ENCODE measurements at places on chromosomes 6 and 20.

GRCh38 chr6:158654498-158654897 is 4.6 kb downstream of the SYTL3 start:
- DNase-seq: no peak

- DNase-seq: no peak
Measured at GRCh38 chr6:166586424-166587156, at the start of gene RAMACL. TSS of gene RAMACL (minus strand) at chr6:166586678. CDS start at chr6:166586477, 201 bp downstream.

DNA sequence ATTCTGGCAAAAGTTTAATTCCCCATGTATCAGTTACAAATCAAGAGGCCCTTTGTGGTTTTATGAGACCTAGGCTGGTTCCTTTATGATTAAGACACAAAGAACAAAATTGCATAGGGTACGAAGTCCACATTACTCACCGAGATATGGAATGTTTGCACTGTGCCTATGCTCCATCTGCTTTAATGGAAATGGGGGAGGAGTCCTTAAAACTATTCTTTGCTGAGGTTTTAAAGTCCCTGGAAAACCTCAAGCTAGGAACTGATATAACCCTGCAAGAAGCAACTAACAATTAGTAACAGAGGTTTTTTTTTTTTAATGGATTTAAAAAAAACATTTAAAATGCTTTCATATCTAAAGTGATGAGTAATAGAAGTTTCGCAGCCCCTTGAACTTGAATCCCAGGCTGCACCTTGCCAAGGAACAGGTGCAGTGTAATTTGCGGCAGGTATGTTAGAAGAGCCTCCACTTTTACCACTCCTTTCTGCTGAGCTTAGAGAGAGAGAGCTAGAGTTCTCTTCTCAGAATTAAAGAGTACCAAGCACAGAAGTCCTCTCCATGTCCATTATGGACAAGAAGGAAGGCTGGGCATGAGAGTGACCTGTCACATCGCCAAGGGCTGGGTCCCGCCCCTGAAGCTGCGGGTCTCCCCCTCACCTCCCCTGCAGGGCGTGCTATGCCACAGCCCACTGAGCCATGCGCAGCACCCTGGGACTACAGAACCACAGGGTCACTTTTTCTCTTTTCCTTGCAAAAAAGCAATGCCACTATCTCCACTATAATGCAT is 2.3 kb downstream of the SERPINB1 start:
- no peak for DNase-seq

DNA sequence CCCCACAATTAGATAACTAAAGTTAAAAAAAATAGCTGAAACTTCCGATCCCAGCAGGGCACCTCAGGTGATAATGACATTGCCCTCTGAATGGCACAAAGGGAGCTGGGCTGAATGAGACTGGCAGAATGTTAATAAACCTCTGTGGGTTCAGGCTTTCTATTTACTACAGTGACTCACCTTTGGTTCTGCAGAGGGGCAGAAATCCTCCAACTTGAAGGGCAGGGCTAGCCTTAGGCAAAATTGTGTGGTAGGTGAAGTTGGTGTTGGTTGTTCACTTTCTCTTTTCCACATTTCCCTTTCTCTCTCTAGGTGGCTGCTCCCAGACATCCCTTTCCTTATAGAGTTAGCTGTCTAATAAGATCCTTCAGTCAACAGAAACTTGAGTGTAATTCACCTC is 625.2 kb downstream of the EPM2A start:
- DNase-seq: no peak

DNA sequence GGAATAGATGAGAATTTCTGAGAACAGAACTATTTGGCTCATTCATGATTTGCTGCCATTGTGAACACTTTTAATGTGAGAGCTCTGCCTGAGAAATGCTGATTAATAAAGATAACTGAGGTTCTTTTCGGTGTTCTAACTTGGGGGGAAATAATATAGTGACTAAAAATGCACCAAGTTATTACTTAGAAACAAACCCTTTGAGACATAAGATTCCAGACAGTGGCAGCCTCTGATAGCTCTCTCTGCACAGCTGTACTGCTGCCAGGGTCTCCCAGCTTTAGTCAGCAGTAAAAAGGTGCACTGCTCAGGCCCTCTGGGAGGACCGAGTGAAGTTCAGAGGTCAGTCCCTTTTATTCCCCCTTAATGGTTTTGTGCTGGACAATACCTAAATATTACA is 2.5 kb upstream of the PRDM1 start:
- no peak for DNase-seq

- no peak for DNase-seq
Measured at GRCh38 chr6:18268066-18268465, 3.7 kb upstream of the DEK start.

- no peak for DNase-seq
Measured at GRCh38 chr20:49885558-49886332, 29.6 kb downstream of the SPATA2 start.

DNA sequence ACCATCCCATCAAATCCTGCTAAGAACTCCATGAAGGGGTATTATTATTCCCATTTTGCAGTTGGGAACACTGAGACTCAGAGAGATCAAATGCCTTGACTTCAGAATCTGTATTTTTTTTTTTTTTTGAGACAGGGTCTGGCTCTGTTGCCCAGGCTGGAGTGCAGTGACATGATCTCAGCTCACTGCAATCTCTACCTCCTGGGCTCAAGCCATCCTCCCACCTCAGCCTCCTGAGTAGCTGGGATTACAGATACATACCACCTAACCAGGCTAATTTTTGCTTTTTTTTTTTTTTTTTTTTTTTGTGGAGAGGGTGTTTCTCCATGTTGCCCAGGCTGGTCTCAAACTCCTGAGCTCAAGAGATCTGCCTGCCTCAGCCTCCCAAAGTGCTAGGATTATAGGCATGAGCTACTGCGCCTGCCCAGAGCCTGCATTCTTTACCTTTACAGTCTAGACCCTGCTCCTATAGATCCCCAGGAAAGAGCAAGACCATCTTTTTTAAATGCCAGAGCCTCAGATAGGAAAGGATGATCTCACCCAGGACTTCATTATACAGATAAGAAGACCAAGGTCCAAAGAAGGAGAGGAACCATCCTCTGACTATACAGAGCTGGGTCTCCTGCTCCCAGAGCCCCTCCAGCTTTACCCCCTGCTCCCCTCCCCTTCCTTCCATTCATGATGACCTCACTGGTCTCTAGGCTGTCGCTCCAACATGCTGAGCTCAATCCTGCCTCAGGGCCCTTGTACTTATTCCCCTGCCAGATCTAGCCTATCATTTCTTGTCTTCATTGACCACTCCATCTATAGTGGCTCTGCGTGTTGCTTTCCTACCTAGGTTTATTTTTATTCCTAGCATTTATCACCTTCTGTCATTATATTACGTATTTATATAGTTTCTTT is 138.6 kb downstream of the CEBPB start:
- DNase-seq: no peak

- DNase-seq: no peak
Measured at GRCh38 chr6:105849746-105850145, 236.4 kb upstream of the PRDM1 start.

DNA sequence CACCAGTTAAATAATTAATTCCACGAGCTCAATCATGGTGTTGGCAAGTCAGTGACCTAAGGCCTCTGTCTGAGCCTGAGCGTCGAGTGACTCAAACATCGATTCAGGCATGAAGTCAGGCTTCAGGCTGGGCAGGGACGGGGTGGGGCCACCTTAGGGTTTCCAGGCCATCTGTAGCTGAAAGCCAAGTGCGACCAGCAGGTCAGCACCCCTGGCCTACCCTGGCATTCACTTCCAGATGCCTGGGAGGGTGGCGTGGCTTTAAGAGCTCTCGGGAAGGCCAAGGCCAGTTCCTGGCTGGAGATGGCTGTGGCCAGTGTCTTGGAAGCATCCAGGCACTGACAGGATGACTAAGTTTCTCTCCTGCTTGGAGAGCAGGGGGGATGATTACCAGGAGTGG is 113.4 kb downstream of the DACT2 start:
- DNase-seq: no peak

GRCh38 chr20:6513599-6513998 is 253.9 kb upstream of the BMP2 start:
- no peak for DNase-seq

DNA sequence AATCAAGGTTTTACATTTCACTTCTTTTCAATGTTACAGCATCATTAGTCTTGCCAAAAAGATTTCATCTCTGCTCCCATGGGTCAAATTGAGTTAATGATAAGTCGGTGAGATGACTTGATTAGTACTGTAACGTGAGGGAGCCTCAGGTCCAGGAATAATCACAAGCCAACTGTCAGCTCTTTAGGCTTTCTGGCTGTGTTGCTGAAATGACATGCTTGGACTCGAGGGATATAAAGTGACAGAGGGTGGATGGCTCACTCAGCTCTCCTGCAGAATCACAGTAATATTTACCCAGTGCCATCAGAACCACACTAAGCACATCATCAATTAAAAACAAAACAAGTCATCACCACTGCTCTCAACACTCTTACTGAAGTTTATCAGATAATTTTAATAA is 196.2 kb upstream of the THEMIS start:
- DNase-seq: no peak

DNA sequence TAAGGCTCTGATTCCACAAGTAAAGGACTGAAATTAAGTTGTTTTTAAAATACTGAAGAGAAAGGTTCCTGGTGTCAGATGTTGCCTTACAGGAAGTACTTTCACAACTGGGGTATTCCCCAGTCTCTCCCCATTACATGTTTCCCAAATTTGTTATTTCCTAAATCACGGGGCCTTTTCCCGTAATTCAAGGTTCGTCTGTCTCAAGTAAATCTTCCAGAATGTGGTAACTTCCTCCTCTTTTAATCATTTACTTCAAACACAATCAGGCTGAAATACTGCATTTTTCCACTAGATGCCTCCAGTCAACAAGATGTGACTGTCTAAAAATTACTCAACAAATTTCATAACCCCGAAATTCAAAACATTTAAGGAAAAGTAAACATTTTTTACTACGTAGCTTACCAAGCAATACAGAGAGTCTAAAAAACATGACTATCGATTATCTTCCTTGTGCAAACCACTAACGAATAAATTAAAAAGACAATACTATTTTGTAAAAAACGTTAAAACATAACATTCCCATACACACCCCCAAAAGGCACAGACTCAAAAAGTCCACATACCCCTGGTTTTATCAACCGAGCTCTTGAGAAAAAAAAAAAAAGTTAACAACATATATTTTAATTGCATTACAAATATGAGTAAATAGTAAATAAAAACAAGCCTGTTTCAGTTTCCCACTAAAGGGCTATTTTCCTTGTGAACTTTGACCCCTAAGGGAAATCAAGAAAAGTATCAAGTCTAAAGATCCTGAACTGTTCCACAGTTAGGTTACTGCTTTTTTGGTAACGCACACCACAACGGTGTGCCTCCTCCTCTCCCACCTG is 1.7 kb downstream of the SOD2 start:
- DNase-seq: no peak

DNA sequence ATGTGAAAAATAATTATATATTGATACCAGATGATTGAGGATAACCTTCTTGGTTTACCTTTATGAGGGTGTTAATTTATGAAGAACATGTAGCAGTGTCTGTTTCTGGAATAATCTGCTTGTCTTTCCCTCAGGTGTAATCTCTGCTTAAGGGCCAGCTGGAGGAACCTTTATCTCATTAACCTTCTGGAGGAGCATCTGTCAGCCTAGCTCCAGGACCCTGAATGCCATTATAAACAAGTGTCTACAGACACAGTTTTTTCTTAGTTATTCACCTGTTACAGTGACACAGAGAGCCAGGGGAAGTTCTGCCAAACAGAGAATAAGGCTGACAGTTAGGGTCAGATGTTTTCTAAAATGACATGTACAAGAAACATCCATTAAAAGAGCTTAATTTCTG is at the start of gene IMPG1:
Gene IMPG1 (minus strand): TSS at position 101 of the 400 bp plus-strand sequence. CDS start 174 bp downstream, outside the sequence.
- no peak for DNase-seq

- no peak for DNase-seq
Measured at GRCh38 chr6:7185561-7185960, 77.8 kb downstream of the RREB1 start.

DNA sequence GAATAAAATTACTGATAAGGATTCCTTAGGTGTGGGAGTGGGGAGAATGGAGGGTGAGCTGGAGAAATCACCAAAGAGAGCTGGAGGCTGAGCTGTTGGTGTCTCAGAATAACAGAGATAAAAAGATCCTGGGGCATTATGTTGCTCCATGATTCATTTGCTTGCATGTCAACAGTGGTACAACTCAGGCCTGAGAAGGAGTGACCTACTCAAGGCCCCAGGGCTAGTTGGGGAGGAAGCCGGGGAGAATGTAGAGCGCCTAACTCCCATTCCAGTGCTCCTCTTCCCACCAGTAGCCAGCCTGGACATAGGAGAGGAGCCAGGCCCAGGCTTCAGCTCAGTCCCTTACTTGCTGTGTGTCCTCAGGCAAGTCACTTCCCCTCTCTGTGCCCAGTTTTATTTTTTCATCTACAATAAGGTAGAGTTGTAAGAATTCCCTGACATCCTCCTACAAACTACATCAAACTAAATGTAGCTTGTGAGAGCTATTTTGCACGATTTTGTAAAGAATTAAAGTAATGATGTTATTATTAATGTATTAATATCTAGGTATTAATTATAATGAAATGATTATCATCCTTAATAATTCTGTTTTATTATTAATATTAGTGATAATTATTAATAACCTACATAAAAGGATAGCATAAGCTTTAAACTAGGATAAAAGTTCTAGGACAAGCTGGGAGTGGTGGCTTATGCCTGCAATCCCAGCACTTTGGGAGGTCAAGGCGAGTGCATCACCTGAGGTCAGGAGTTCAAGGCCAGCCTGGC is 250.9 kb upstream of the SULF2 start:
- DNase-seq: no peak

DNA sequence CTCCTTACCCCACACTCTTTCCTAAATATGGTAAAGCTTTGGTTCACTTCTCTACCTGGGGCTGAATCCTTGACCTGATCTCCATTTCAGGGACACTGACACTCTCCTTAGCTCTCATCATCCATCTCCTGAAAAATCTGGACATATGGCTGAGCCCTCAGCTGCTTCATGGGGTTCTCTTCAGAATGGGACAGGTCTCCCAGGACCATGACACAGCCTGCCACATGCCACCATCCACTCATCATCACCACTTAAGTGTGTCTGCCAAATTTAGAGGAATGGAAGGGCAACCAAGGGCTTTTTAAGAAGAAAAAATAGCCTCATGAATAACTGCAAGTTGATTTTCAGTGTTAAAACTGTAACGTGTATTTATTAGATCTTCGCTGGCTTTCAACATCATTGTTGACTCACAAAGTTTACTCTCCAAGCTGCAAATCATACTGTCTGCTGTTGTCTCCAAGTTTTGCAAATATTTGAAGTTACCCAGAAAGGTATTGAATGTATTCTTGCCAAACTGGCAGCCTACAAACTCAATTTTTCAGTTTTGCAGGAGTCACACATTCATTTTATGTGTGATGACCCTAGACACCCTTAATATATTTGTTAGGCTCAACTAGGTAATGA is 41.1 kb downstream of the HS3ST5 start:
- no peak for DNase-seq

- no peak for DNase-seq
Measured at GRCh38 chr20:47799116-47799715, 13.9 kb upstream of the SULF2 start.

GRCh38 chr6:134195164-134195906 is 122.6 kb downstream of the SGK1 start:
- no peak for DNase-seq

GRCh38 chr20:64003960-64004725 is 23.2 kb downstream of the PRPF6 start:
- DNase-seq: no peak

- peak; percentile 10 for DNase-seq
Measured at GRCh38 chr6:157486572-157486971, 105.6 kb downstream of the ZDHHC14 start.

- no peak for DNase-seq
Measured at GRCh38 chr20:63750807-63751470, 11.4 kb downstream of the SLC2A4RG start.

All from endothelial cell (in vitro differentiated cells).